Bone marrow (tissue), 2 donors: ENCODE measurements at places on chromosomes 2 and 18.

DNA sequence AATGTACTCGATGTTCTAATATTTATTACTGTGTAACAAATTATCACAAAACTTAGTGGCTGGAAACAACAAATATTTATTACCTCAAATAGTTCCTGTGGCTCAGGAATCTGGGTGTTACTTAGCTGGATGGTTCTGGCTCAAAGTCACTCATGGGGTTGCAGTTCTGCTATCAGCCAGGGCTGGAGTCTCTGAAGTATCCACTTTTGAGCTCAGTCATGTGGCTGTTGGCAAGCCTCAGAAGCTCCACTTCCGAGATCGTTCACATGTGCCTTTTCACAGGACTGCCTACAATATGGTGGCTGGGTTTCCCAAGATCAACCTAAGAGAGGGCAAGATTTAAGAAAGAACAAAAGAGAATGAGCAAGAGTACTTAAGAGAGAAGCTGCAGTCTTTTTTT, 19.4 kb upstream of the UBE2E3 start:
- DNase-seq: no peak

DNA sequence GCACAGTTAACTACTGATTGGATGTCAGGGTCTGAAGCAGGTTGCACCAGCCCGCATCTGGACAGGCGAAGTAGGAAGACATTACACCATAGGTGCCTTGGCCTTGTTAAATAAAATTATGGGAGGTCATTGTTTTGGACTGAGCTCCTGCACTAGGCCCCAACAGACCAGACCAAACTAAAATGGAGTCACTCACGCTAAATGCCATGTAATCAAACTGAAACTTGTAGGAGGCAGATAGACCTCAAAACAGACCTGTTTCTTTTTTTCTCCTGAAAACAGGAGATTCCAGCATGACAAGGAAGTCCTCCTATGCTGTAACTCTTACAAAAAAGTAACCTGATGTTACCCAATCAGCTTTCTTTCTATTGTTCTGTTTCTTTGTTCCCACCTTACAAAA, 15.5 kb upstream of the NFU1 start:
- no peak for DNase-seq

DNA sequence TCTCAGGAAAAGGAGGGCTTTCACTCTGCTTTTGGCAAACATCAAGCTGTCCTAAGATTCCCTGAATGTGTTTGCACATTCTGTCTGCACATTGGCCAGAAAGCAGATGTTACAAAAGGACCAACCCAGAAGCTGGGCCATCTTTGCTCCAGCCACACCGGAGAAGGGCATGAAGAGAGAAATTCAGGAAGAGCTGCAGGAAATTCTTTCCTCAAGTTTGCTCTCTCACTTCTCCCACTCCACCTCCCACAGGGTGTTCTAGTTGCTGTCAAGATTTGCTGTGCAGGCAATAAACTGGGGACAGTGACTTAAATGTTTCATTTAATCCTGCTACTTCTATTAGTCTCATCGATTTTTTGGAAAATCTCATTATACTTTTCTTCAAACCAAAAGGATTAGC, 137.7 kb upstream of the UNC80 start:
- no peak for DNase-seq

DNA sequence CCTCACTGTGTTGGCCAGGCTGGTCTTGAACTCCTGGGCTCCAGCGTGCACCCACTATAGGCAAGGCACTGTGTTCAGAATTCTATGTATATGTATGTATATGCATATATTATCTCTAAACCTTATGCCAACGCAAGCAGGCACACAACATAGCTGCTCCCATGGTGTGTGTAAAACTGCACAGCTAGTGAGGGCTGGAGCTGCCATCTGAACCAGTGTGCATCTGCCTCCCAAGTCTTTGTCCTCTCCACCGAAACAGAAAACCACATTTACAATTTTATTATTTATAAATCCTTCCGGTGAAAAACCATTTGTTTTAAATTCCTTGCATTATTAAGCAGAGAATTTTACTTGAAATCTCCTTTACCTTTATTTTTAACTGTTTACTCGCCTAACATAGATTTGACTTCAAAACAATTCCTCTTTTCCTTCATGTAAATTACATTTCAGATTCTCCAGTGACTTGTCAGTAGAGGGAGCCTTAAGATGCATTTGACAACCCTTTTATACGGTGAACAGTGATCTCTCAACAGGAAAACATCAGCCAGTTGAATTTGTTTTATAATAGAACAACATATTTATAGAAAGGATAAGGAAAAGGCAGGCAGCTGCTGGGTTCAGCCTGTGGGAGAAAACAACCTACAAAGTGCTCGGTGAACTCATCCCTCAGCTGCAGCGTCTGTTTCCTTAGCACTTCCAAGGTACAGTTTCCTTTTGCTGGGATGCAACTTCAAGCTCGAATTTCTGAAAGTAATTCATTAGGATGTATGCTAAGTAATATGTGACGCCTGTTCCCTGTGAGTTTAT, 101.2 kb downstream of the MYT1L start:
- DNase-seq: no peak

DNA sequence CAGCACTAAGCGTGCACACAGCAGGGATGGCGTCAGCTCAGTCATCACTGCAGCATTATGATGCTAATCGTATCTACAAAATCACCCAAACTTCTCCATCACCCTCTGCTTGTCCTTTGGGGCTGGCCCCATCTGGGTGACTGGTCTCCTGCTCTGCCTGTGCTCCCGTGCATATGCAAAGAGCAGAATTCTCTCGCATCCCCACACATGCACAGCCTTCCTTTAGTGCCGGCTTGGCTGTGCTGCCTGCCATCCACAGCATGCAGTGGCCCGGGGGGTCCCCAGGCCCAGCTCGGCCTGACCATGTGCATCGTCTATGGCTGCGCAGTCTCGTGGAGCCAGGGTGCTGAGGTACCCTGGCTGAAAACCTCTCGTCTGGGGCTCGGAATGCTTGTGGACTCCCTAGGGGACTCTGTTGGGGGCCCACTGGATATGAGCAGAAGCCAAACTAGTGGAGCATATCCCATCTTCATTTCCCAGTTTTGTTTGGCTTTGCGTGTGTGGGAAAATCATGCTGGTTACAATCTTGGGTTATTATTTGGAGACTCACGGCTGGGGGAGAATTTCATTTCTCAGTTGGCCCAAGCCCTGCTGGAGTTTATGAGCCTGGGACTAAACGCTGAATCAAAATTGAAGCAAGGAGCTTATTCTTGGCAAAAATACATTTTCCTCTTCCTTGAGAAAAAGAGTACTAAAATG, 70.9 kb upstream of the HS6ST1 start:
- no peak for DNase-seq

DNA sequence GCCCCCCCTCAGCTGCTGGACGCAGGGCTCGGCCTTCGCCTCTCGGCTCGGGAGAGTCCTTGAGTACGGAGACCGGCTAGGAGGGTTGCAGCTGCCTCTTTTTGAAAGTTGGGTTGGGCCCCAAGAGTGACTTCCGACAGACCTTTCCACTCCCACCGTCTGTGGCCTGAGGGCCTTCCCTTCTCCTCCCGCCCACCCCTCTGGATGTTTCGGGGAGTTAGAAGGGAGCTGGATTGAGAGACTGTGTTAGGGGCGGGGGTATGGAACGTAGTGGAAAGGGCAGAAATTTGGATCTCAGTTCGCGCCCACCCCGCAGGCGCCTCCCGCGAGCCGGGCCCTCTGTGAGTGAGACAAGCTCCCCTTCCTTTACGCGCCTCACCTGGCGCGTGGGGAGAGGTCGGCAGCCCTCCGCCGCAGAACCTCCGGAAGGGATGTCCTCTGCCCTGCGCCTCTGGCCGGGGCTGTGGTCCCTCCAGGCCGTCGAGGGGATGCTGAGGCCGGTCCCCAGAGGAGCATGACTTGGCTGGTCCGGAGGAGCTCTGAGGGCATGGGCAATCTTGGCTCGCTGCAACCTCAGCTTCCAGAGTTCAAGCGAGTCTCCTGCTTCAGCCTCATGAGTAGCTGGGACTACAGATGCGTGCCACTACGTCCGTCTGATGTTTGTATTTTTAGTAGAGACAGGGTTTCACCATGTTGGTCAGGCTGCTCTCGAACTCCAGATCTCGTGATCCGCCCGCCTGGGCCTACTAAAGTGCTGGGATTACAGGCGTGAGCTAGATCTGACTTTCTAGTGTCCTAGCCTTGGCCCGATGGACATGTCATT, 15.9 kb downstream of the C2orf74 start:
- peak; percentile 48 for DNase-seq

- DNase-seq: no peak
These were observed 183.8 kb upstream of the ZC3H15 start for GRCh38 chr2:186302263-186302662.

DNA sequence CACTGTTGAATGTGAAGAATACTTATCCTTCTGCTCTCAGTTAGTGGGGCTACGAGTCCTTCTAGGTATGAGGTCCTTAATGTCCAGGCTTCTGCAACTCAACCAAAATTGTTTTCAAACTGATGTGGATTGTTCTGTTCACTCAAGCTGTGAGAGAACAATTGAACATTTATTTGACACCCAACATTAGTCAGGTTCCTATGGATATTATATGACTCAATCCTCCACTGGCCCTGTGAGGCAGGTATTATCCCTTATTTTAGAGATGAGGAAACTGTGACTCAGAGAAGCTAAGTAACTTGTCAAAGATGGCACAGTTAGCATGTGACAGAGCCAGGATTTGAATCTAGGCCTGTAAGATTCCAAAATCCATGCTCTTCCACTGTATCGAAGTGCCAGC, 1.2 kb upstream of the LYG2 start:
- DNase-seq: no peak

- DNase-seq: no peak
These were observed 139.0 kb upstream of the ACKR3 start for GRCh38 chr2:236430584-236430983.

DNA sequence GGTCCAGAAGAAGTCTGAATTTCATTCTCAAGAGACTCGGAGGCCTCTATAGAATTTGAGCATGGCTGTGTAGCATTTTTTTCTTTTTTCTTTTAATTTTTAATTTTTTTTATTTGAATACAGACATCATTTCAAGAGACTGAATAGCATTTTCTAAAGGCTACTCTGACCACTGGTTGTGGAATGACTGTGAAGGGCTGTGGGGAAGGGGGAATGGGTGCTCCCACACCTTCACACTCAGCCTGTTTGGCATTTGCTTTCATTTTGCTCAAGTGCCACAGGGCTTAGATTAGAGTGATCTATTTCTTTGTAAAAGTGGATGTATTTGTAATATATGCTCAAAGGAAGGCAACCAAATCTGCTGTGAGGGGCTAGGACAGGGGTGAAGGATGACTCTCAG, 142.0 kb upstream of the SPOPL start:
- DNase-seq: no peak

DNA sequence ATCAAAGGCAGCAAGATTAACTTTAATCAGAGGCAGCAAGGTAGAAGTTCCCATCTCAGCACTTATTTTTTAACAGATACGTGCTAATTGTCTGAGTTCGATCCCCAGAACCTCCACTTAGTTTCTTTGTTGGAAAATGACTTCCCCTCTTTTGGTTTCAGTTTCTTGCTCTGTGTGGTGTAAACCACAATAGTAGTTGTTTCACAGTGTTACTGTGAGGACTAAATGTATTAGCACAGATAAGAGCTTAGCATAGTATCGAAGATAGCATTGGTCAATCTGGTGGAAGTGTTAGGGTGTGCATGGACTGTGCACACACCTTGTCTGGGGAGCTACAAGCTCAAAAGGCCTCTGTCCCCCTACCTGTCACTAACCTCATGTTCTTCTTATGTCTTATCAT, 988.3 kb upstream of the GYPC start:
- no peak for DNase-seq

DNA sequence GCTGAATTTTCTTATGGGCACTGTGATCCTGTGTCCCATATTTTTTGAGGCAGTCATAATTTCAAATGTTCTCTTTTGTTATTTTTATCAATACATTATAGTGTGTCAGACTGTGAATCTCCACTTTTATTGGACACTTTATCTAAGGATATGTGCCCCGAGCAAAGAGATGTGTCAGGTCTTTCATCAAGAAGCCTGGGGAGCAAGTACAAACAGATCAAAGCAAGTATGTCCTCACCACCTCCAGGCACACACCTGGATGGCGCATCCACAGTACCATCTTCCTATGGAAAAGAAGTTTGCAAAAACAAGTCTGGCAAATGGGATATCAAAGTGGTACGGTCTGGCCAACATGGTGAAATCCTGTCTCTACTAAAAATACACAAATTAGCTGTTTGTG, 81.0 kb upstream of the ZNF236 start:
- no peak for DNase-seq

GRCh38 chr2:10057231-10058107, 14.1 kb downstream of the KLF11 start:
- no peak for DNase-seq

DNA sequence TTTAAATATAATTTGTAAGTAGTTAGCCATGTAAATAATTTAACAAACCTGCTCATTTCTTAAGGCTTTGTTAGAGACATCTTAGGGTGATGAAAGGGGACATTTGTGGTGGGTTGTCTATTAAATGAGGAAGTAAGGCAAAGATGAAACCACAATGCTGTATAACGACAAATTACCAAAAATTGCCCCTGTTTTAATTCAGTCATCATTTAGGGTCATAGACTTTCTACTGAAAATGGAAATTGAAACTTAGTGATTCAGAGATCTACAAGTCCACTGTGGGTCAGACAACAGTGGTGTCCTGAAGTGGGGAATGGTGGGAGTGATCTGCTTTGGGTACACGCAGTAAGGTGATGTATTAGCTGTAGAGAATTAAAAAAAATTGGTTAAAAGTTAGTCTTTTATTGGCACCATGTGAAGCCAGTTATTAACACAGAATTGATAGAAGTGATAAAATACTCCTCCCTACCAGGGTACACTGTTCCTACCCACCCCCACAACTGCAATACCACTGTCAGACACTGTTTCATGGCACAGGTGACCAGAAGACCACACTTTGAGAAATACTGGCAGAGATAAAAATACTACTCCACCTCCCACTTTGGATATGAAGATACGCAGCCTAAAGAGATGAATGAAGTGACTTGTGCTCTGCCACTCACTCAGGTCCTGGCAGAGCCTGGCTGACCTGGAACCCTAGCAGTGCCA, 13.4 kb downstream of the CERS6 start:
- no peak for DNase-seq

DNA sequence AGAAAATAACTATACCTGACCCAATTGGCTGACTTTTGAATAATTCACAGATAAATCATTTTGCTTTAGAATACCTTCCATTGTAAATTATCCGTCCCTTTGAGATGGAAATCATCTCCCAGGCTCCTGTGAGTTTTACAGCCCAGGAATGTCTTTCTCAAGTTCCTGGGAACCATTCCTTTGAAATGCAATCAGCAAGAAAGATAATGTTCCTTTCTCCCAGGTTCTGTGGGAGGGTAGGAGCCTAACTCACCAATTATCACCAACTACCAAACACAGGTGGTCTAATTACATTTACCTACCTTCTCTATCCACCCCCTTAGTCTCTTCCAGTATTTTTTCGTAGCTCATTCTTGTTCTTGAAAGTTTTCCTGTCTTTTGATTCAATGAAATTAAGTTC, 1016.0 kb downstream of the SOCS6 start:
- no peak for DNase-seq

GRCh38 chr2:8494151-8494550, 187.7 kb upstream of the ID2 start:
- DNase-seq: no peak
